ENCODE measurements at places on chromosomes 4 and X. TPM values are rescaled to one million over a fixed set of nuclear protein-coding genes. Genes with fewer than 3 reads are reported as not detected.

ABLIM2 gene
- 3.6 TPM for total RNA-seq

S100P gene
- total RNA-seq: 2.3 TPM

POU3F4 gene
- not detected for total RNA-seq

CYLC1 gene
- not detected for total RNA-seq

CLIC2 gene
- total RNA-seq: 6.0 TPM

ESX1 gene
- not detected for total RNA-seq

NOCT gene
- total RNA-seq: 5.1 TPM

BEX4 gene
- total RNA-seq: 1.8 TPM

NPY2R gene
- total RNA-seq: not detected

RTL5 gene
- 3.1 TPM for total RNA-seq

FAM47A gene
- not detected for total RNA-seq

SLC30A9 gene
- total RNA-seq: 22.4 TPM
